ENCODE measurements at places on chromosomes 6 and 20.

DNA sequence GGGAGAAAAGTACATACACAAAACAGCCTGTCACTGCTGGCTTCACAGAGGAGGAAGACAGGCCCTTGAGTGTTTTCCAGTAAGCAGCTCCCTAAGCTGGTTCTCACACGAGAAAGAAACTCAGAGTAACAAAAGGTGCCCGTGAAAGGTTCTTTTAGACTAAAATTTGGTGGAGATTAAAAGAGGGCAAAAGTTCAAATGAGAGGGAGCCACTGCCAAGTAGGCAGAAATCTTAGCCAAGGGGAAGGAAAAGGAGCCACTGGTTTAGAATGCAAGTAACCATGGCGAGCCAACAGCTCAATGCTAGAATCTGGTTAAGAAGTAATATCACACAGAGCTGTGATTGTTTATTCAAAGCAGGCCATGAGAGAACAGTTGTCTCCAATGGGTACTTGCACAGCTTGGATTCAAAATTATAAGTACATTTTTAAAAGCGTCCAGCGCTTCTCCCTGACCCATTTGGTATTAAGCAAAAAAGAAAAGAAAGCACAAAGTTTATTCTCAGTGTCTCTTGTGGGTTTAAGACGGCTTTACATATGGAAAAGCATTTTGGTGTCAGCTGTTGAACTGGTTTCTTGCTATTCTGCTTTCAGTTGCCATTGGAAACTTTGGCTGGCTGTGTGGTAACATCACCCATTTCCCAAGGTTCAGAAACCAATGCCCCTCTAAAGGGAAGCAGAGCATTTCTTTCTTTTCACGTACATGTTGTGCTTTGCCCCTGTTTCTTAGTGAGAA is 648.5 kb downstream of the RNF144B start:
- DNase-seq: peak; percentile 28

DNA sequence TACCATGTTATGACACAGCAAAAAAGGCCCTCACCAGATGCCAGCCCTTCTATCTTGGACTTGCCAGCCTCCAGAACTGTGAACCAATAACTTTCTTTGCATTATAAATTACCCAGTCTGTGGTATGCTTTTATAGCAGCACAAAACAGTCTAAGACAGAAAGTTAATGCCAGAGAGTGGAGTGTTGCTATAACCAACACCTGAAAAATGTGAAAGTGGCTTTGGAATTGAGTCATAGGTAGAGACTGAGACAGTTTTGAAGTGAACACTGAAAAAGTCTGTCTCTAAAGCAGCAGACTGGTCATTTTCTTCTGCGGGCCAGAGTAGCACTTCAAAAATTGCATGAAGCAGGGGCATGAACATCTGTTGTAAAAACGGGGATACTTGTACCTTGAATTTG is 28.0 kb upstream of the ASIP start:
- DNase-seq: no peak

DNA sequence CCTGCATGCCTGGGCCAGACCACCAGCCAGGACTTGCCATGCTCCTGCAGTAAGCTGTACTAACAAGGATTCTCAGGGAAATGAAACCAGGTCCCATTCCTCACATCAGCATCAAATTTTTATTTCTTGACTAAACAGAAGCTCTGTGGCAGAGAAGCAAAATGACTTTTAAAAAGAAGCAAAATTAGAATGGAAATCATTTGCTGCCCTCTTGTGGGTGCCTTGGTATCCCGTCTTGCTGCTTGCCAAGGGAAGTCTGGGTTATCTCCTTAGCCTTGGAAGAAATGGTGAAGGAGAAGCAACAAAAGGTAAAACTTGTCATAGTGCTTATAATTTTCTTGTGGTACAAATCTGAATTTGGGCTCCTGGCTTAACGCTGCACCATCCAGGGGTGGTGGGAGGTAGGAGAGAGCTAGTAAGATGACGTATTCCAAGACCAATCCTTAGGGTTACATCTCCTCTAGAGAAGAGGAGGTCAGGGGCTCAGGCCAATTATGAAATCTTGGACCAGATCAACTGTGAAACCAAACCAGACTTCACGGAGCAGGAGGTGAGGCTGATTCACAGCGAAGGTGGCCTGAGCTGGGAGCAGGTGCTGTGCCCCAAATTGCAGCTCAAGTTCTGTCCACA is 107.5 kb downstream of the FAXC start:
- DNase-seq: peak; percentile 32

- no peak for DNase-seq
Observed at GRCh38 chr20:59485576-59486454, 118.5 kb upstream of the PHACTR3 start.

DNA sequence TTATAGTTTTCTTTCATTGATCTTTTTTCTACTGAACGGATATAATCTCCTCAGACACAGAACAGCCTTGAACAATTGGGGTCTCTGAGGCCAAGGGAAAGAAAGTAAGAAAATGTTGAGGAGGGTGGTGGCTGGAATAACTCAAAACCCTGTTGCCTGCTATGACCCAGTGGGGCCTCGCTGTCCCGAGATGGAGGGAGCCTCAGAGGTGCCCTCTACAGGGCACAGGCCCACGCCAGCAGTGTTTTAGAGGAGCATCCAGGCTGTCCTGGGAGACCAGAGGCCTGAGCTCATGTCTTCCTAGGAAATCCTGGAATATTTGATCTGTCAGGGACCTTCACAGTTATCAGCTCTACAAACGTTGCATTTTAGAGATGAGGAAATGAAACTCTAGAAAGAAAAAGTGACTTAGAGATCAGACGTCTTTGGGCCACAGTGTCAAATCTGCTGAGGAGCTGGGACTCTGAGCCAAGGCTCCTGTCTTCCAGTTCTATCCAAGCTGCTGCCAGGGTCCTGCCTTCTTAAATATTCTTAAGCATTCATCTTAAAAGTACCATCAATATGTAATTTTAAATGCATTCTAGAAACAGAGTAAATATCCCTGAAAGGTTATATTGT is 26.3 kb downstream of the ALDH5A1 start:
- peak; percentile 43 for DNase-seq

DNA sequence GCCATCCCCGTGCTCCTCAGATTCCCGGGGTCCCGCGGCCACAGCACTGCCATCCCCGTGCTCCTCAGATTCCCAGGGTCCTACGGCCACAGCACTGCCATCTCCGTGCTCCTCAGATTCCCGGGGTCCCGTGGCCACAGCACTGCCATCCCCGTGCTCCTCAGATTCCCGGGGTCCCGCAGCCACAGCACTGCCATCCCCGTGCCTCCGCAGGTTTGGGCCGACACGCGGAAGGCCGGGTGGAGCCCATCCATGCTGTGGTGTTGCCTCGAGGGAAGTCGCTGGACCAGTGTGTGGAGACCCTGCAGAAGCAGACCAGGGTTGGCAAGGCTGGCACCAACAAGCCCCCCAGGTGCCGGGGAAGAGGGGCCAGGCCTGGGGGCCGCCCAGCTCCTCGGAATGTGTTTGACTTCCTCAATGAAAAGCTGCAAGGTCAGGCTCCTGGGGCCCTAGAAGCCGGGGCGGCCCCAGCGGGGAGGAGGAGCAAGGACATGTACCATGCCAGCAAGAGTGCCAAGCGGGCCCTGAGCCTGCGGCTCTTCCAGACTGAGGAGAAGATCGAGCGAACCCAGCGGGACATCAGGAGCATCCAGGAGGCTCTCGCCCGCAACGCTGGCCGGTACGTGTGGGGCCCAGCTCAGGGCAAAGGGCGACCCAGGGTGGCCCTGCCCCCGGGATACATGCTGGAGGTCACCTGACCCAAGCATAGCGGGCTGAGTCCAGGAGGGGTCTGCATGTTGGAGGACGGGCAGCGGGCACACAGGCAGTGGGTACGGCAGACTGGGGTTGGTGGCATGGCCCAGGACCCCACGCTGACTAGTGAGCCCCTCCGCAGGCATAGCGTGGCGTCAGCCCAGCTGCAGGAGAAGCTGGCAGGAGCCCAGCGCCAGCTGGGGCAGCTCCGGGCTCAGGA is 1.3 kb upstream of the LIME1 start:
- no peak for DNase-seq

DNA sequence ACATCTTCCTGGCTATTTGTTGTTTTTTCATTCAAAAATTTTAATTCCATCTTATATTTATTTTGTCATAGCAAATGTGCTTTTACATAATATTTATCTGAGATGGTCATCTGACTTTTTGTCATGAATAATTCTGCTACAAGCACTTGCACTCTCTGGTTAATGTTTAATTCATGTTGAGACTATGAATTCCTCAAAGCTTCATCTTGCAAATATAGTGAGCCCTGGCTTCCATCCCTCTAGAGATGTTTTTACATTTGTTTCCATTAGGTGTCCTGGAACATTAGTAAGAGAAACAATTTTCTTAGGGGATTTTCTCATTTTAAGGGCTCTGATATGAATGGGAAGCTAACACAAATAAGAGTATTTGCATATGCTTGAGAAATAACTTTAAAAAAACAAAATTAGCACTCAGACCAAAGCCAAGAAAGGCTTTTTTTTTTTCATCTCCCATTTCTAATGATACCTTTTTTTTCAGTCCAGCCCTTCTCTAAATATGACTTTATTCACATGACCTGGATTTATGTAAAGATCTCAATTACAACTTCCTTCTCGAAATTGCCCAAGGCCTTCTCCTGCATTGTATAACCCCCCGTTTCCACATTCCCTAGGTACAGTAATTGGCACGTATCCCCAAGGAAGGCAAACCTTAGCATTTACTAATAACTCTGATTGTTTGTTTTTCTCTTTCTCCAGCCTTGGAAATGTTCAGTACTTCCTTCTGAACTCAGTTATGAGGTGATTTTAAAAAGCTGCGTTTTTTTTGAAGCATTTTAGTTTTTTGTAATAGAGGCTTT is 797.0 kb upstream of the GJE1 start:
- no peak for DNase-seq

DNA sequence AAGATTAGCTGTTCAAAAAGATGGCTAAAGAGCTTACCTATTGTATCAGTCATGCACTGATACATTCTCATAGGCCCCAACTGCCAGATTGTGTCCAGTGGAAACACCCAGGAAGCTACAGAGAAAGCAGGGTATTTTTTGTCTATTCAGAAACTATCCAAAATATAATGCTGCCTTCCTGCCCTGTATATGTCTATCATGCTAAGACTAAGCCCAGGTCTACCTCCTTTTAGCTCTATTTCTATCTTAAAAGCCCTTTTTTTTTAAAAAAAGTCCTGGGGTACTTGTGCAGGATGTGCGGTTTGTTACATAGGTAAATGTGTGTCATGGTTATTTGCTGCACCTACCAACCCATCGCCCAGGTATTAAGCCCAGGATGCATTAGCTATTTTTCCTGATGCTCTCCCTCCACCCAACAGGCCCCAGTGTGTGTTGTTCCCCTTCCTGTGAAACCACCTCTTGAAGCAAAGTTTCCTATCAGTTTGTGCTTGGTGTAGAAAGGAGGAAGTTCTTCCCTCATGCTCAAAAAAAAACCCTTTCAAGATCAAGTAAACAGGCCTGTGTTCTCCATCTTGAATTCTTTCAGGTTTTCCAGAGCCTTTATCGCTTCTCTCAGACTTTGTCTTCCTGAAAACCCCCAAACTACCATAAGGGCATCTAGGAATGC is 514 bp downstream of the DEFB129 start:
- no peak for DNase-seq

GRCh38 chr20:56605261-56605996 is 23.7 kb upstream of the TFAP2C start:
- no peak for DNase-seq

DNA sequence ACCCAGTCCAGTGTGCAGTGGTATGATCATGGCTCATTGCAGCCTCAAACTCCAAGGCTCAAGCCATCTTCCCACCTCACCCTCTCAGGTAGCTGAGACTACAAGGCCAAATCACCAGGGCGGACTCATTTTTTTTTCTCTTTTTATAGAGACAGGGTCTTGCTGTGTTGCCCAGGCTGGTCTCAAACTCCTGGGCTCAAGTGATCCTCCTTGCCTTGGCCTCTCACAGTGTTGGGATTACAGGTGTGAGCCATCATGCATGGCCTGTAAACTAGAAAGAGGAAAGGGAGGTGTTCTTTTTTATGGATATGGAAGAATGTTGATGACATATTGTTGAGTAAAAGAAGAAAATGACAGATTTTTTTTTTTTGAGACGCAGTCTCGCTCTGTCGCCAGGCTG is 5.1 kb upstream of the BEND3 start:
- no peak for DNase-seq

GRCh38 chr20:16968099-16968498 is 219.9 kb downstream of the OTOR start:
- DNase-seq: no peak

- DNase-seq: no peak
Observed at GRCh38 chr6:1027795-1028569, 283.9 kb upstream of the FOXQ1 start.

DNA sequence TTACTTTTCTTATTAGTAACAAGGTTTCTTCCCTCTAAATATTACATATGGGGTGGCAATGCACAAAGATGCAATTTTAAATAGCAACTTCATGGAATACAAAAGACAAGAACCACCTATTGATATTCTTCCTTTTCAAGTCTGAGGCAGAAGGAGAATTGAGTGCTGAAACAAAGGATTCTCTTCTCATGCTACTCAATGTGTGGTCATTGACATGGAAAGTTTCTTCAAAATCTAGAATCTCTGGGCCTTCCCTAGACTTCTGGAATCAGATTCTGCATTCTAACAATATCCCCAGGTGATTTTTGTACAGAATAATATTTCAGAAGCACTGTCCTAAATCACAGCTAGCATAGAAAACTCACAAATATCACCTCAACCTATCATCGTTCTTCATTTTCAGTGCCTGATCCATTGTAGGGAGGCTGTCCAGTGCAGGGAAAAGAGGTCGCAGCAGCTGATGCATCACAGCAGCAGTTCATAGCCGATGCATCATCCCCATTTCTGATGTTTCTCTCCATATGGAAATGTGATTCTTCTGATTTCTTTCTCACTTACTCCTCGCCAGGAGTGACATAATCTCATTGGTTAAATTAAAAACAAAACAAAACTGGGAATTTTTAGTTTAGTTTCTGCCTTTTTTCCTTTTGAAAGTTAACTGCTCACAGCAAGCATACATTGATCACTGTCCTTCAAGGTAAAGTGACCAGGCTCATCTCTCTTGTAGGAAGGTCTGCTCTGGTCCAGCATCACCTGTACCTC is 139.5 kb upstream of the FAM83B start:
- no peak for DNase-seq

GRCh38 chr6:79878142-79878748 is 69.1 kb downstream of the ELOVL4 start:
- DNase-seq: peak; percentile 78

- no peak for DNase-seq
Observed at GRCh38 chr6:135215563-135215962, 34.5 kb downstream of the MYB start.

DNA sequence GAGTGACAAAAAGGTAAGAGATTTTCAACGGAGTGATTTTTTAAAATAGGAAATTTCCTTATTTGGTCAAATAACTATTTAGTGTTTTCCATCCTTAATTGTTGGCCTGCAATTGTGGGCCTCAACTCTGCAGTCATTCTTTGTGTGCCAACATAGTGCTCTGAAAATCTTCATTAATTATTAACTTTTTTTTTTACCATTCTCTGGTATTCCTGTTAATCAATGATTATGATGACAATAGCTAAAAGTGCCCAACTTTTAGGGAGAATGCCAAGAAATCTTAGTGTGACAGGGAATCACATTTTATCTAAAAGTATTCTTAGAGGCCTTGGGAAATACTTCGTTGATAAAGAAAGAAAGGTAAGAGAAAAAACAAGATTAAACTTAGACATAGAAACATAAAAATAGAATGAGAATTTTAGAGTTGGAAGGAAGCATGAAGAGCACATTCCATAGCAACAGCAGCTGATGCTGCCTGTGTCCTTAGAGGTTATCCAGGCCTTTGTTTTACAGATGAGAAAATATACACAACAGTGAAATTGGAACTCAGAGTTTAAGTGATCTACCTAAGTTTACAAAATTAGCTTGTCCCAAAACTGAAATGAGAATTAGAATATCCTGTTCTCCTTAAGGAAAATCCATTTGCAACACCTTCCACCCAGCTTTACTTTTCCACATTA is 1.2 kb downstream of the GPRC6A start:
- DNase-seq: no peak

- DNase-seq: no peak
Observed at GRCh38 chr20:21291026-21291425, 12.1 kb upstream of the XRN2 start.

Measured in testis (tissue), 5 donors.